Head of caudate nucleus (tissue), 42 donors: ENCODE measurements at places on chromosomes 2 and 18.

DNA sequence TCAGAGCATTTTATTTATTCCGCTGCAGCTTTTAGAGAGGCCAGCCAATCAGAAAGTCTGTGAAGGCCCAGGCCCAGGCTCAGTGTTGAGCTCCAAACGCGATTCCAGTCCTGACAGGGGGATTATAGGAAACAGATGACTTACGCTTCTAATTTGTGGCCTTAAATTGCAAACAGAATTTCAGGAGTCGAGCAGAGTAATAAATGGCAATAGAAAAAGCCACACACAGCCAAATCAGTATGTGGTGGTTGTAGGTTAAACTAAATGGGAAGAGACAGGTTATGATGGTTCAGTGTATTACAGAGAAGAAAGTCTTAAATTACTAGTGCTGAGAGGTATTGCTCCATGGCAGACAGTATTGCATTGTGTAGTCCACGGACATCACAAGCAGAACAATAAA, 131.0 kb upstream of the ZEB2 start:
- no peak for DNase-seq

GRCh38 chr2:99430614-99431291, 59.1 kb downstream of the REV1 start:
- no peak for DNase-seq

- no peak for DNase-seq
Observed at GRCh38 chr2:238727585-238728329, 120.1 kb upstream of the TWIST2 start.

- DNase-seq: no peak
Observed at GRCh38 chr18:8800445-8800844, 95.1 kb downstream of the MTCL1 start.

- DNase-seq: no peak
Observed at GRCh38 chr2:188645986-188646385, 328.2 kb upstream of the COL3A1 start.

DNA sequence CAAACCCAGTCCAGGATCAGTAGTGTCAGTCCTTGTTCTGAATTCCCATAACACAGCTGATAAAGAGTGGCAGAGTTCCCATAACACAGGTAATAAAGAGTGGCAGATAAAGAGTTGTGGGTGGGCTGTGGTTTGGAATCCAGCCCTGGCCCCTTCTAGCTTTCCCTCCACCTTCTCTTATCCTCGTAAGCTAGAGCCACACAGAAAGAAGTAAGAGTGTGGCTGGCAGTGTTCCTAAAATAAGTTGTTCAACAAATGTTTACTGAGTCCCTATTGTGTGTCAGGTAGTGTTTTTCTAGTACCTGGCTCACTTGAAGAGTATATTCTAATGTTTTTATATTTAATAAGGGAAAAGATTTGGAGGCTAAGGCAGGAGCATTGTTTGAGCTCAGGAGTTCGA, 65.0 kb upstream of the BCL2L11 start:
- DNase-seq: no peak

DNA sequence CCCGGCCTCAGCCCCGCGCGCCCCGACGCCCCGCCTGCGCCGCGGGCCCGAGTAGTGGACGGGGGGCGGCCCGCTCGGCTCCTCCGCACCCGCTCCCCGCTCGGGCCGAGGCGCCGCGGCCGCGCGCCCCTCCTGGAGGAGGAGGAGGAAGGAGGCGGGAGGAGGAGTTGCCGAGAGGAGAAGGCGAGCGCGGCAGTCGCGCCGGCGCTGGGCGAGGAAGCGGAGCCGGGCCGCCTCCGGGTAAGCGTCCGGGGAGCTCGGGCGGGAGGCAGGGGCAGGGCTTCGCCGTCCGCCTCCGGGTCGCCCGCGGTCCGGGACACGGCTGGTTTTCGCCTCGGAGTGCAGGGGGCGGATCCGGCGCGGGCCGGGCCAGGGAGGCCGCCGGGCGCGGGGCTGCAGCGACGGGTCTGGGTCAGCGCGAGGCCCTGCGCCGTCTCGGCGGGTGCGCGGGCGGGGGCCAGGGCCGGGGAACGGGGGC, at the start of gene SOCS6:
Gene SOCS6 (plus strand): TSS at position 195 of the 478 bp plus-strand sequence. CDS start 35,624 bp downstream, outside the sequence.
- DNase-seq: peak; percentile 77

DNA sequence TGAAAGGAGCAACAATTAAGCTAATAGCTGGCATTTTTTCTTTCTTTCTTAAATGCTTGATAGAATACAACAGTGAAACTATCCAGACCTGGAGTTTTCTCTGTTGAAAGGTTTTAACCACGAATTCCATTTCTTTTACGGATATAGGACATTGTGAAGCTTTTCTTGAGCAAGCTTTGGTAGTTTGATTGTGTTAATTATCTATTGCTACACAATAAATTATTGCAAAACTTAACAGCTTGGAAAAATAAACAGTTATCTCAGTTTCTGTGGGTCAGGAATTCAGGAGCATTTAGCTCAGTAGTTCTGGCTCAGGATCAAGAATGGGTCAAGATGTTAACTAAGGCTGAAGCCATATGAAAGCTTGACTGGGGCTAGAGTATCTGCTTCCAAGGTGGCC, 11.7 kb downstream of the PHOSPHO2 start:
- no peak for DNase-seq

DNA sequence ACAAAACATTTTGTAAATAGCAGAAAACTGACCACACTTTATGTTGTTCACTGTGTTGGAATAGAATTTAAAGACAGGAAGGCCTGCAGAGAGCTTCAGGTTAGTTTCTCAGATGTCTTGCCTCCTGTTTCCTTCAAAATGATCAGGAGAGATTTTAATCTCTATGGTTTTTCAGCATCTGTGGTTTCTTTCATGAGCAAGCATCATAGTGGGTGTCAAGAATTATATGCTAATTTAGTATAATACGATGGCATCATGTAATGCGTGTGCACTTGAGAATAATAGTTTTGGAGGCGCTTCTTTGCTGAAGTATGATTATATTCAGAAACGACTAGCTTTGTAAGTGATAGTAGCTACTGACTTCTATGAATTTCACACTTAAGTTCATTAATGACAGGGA, 149.9 kb downstream of the PLCL1 start:
- no peak for DNase-seq
